ENCODE measurements at places on chromosomes 1 and 21.

DNA sequence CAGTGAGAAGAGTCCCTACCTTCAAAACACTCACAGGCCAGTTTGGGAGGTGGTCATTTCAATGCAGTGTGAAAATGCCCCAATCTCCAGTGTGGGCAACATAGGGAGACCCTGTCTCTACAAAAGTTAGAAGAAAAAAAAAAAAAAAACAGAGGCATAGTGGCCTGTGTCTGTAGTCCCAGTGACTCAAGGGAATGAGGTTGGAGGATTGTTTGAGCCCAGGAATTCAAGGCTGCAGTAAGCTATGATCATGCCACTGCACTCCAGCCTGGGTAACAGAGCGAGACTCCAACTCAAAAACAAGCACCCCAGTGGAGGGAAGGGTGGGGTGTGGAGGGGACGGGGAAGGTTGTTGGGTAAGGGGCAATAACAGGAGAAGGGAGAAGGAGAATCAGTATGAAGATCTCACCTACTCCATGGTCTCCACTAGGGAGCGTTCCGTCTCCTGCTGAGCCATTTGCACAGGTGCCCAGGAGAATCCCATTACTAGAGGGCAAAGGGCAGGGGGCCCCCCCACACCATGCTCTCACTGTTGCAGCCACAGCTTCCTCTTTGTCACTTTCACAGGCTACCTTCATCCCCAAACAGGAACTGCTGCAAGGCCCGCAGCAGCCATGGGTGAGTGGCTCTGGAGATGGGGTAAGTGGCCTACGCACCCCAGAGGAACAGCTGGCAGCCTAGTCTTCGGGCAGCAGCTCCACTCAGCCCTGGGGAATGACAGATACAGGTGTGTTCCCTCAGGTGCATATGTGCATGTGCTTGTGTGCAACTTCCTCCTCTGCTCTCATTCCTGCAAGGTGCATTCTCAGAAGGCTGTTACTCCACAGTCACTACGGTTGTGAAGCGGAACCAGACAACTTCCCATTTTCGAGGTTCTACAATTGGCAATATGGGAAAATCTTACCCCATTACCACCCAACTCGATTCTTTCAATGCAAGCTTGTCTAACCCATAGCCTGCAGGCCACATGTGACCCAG lies 87.9 kb upstream of the LYST start:
- peak; percentile 41 for DNase-seq

DNA sequence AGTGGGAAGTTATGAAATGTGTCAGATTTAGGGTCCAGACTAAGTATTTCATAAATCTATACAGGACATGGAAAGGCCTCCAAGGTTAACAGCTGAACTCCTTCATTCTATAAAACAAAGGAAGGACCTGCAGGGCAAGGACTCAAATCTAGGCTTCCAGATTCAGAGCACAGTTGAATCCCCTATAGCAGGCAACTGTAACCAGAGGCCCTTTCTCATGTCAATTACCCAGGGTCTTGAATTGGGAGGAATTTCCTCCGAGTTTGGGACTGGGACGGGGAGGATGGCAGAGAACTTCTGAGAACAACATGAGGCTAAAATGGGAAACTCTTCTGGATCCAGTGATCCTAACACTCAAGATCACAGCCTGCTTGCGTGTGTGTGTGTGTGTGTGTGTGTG lies 112.9 kb upstream of the BEND5 start:
- no peak for DNase-seq

DNA sequence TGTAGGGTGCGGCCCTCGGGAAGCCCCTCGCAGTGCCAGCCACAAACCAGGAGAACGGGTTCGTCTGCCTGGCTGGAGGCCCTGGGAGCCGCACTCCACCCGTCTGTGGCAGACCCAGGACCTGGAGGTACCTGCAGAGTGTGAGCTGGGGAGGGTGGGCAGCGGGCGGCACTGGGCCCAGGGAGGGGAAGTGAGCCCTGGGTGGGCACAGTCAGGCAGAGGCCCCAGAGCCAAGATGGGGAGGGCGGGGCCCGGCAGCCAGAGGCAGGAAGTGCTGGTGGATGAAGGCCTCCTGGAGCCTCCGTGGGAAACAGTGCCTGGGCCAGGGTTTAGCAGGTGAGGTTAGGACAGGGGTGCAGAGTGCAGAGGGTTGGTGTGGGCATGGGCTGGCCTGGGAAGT lies 4.0 kb upstream of the PEX10 start:
- no peak for DNase-seq

GRCh38 chr1:32215629-32216480 lies 6.3 kb downstream of the TMEM234 start:
- DNase-seq: peak; percentile 56

DNA sequence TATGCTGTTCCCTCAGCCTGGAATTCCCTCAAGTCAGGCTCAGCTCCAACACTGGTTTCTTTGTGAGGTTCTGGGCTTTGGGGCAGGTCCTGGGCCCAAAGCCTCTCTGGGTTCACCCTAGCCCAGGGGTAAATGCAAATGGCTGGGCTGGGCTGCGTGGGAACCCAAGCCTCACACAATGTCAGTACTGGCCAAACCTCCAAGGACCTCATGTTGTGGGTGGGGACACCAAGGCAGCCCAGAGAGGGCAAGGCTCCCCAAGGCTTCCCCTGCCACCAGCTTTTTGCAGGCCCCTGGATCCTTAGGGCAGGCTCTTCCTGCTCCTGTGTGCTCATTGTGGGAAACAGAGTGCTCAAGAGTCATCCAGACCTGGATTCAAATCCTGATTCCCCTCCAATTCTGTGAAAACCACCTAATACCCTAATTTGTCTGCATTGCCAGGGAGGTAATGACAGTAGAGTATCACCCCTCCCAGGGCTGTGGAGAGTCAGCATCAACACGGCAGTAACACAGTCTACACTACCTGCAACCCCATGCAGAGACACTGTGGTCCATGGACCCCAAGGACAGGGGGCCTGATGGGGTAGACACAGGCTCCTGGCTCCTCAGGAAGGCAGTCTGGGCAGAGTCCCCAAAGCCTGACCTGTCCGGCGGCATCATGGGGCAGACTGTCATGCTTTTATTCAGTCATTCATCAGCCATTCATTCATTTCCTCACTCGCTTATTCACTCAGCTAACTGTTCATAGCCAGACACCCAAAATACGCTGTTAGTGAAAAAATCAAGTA lies 85.7 kb downstream of the DMRTB1 start:
- DNase-seq: no peak

DNA sequence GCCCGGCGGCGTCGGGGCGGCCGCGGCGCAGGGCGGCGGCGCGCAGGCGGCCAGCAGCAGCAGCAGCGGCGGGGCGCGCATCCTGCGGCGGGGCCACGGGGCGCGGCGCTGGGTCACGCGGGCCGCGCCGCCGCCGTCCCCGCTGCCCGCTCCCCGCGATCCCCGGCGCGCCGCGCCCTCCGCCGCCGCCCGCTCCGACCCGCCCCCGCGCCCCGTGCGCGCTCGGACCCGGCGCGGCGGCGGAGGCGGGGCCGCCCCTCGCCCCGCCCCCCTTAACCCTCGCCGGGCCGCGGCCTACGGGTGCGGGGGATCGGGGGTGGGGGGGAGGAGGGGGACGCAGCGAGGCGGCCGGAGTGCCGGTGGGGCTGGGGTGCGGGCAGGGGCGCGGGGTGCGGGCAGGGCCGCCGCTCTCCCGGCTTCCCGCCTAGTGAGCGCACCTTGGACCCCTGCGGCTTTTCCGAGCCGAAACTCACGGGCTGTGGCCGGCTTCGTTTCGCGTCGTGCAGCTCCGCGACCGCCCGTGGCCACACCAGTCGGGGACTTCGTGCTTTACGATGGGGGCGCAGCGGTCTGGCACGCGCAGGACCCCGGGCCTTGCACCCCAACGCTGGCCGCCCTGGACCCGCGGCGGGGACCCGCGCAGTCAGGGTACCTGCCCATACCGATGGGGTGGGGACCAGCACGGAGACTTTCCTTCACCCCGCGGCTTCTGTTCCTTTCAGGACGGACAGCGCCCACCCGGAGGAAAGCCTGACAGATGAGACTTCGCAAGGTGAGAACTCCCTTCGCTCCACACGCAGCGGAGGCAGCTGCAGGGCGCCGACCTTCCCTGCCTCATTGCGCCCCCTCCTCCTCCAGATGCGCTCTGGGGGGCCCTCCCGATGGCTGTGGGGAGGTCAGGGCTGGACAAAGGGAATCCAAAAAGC lies at the start of gene FNDC10:
FNDC10 (minus strand) TSS at position 201 of the 926 bp plus-strand sequence; CDS start at position 81, 120 bp downstream.
- no peak for DNase-seq

- DNase-seq: no peak
These were observed 69.6 kb downstream of the OSBPL9 start for GRCh38 chr1:51686450-51686849.

- no peak for DNase-seq
These were observed 409.4 kb downstream of the BRINP3 start for GRCh38 chr1:190068304-190068703.

GRCh38 chr1:208132287-208132882 lies 111.8 kb downstream of the PLXNA2 start:
- DNase-seq: peak; percentile 69

GRCh38 chr1:220184506-220184905 lies 87.7 kb downstream of the RAB3GAP2 start:
- no peak for DNase-seq

DNA sequence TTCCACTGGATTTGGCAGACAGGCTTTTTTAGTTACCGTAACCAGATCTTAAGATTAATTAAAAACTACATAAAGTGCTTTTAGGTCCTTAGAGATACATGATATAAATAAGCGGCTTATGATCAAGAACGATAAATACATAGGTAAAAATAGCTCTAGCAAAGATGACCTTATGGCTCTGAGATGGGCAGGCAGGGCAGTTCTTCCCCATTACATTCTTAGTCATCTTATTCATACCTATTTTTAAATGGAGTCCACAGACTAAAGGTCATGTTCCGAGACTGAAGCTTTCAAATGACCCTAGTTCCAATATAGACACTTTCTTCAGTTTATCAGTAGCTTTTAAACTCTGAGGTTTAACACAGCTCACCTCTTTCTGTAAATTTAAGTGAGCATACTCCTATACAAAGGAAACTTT lies 4.3 kb downstream of the MCL1 start:
- DNase-seq: no peak

GRCh38 chr1:3594706-3595377 lies 16.5 kb downstream of the MEGF6 start:
- no peak for DNase-seq

DNA sequence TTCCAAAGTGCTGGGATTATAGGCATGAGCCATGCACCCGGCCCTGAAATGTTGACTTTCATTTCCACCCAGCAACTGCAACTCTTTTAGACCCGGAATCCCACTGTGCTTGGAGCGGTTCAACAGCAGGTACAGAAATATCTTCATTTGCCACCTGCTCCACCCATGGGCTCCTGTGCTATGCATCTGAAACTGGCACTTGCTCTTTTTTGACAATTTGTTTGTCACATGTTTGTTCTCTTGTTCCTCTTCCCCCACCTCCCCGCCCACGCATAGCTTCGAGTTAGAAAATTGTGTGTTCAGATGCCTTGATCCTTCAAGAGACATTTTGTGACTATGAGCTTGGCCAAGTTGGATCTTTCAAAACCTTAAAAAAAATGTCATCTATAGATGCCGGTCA lies 2.4 kb upstream of the IFNLR1 start:
- DNase-seq: no peak

DNA sequence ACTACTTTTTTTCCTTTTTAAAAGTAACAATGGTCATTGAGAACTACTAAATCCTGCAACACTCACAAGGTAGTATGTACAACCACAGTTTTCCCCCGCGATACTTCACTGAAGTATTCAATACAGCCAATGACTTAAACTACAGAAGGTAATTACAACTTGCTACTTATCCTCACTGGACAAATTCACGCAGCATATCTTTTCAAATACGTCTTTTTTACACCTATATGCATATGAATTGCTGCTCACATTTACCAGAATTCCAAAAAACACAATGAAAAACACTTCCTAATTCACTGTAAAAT lies 12.4 kb downstream of the NRIP1 start:
- DNase-seq: no peak

DNA sequence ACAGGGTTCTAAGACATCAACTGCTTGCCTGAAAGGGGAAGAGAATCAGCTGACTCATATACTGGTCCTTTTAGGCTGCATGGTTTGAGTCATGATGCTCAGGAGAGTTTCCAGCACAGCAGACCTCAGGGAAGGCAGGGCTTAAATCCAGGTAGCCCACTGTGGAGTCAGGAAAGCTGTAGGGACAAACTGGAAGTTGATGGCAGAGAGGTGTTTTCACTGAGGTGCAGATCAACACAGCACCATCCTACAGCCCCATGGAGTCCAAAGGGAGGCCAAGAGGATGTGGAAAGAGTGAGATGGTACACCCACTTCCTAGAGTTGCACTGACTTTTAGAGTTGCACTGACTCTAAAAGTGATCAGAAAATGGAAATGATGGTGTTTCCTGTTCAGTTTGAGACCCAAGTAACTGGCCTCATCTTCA lies 252.4 kb upstream of the DUSP10 start:
- no peak for DNase-seq

DNA sequence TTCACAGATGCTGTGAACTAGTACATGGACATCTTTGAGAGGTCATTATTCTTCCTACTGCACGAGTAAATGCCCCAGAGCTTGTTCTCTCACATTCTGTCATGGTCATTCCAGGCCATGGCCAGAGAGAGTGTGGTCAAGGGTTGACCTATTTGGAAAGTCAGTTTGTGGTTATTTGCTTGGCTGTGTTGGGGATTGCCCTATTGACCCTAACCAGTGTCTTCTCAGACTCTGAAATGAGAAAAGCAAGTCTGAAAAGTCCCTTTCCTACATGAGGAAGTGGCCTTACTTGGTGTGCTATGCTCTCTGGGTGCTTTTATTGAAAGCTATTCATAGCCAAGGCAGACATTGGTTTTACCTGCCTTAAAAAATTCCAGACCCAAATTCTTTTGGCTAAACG lies 26.6 kb downstream of the CLIC6 start:
- no peak for DNase-seq

- DNase-seq: no peak
These were observed 13.1 kb downstream of the ACTN2 start for GRCh38 chr1:236699366-236699765.

- DNase-seq: peak; percentile 35
These were observed 36.0 kb upstream of the ABCD3 start for GRCh38 chr1:94382201-94382600.

DNA sequence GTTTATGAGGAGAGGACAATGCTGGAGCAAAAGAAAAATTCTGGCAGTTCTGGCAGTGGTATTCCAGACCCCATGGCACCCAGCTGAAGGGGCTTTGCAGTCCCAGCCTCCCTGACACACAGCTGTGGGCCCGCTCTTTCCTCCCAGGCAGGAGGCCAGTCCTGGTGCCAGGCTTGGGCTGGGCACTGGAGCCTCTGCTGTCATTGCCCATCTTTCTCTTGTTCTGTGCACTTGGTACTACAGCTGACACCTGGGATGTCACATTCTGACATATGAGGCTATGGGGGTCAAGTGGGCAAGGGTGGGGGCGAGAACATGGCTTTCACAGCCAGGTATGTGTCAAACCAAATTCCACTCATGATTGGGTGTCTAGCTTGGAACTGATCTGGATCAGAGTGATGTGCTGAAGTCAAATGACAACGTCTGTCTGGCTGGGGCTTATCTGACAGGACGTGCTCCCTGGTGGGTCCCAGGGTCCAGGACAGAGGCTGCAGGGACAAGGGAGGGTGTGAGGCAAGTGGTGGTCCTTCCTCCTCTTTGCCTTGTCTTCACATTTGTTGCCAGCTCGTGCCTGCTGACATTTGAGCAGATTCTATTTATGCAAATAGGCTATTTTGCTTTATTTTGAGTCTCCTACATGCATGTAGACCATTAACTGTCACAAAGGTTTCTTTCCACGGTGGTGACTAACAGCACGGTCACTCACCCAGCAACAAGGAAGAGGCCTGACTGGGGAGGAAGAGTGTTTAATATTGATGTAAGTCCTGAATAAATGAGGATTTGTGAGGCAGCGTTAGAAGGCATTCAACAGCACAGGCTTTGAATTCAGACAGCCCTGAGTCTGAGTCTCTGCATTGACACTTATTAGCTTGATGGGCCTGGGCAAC lies 336.3 kb downstream of the PBX1 start:
- no peak for DNase-seq

- DNase-seq: peak; percentile 84
These were observed 133.4 kb downstream of the COP1 start for GRCh38 chr1:176073524-176074157.
